ENCODE measurements at places on chromosomes 16 and 17.

- peak; percentile 80 for DNase-seq
Measured at GRCh38 chr17:8163978-8164814, 1.4 kb upstream of the VAMP2 start.

DNA sequence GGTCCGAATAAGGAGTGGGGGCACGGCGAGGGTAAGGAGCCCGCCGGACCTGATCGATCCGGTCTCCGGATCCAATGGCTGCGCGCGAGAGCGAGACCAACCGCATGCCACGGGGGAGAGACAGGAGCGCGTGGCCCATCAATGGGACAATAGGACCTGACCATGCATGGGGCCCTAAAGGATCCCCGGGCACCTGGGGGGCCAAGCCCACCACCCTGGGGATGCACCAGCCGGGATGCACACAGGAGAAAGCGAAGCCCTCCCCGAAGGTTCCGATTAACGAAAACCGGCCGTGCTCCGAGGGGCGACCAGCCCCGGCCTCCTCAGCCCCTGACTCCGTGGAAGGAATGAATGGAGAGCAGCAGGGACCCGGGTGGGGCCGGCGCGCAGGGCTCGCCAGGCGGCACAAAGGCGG lies 525 bp downstream of the JPT1 start:
- DNase-seq = peak; percentile 25

DNA sequence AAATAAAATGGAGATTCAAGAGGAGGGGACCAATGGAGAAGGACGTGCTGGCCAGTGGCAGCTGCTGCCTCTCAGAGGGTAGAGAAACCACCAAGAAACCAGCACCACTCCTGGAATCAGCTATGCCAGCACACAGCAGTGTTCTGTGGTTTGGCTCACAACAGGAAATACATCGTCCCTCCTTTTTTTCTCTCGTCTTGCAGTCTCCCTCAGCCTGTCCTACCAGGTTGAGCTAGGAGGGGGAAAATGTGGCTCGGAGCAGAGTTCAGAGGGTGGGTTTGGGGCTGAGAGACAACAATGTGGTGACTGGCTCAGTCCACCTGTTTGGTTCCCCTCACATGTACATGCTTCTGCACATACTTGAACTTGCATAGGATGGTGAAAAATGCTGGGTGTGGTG lies 19.9 kb upstream of the SLC16A5 start:
- DNase-seq = no peak

DNA sequence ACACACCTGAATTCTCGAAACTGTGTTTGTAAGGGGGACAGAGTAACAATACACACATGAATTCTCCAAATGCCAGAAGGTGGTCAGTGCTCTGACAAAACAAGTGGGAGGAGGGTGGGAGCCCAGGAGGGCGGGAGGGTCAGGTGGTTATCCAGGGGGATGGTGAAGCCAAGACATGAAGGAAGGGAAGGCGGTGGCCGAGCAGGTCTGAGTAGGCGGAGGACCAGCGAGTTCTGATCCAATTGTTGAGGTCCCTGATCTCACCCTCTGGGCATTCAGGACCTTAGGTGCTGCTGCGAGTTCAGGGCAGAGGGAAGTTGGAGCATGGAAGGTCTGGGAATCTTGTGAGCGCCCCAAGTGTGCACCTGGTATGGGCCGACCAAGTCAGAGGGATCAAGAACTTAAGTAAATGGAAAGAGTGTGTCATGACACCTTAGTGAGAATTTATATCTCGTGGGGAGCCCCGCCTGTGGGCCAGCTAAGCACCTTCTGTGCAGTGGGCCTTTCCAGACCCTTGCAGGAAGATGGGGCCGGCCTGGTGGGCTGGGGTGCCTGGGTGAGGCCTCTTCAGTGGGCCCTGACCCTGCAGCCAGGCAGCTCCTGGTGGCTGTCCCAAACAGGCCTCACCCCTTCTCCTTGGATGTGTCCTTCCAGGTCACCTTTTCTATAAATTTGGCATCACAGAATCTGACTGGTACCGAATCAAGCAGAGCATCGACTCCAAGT lies 86.1 kb downstream of the NPIPB11 start:
- DNase-seq = no peak

GRCh38 chr16:23074423-23074822 lies 74.8 kb downstream of the USP31 start:
- no peak for DNase-seq

GRCh38 chr17:67487506-67487905 lies 110.4 kb downstream of the PITPNC1 start:
- DNase-seq = no peak

DNA sequence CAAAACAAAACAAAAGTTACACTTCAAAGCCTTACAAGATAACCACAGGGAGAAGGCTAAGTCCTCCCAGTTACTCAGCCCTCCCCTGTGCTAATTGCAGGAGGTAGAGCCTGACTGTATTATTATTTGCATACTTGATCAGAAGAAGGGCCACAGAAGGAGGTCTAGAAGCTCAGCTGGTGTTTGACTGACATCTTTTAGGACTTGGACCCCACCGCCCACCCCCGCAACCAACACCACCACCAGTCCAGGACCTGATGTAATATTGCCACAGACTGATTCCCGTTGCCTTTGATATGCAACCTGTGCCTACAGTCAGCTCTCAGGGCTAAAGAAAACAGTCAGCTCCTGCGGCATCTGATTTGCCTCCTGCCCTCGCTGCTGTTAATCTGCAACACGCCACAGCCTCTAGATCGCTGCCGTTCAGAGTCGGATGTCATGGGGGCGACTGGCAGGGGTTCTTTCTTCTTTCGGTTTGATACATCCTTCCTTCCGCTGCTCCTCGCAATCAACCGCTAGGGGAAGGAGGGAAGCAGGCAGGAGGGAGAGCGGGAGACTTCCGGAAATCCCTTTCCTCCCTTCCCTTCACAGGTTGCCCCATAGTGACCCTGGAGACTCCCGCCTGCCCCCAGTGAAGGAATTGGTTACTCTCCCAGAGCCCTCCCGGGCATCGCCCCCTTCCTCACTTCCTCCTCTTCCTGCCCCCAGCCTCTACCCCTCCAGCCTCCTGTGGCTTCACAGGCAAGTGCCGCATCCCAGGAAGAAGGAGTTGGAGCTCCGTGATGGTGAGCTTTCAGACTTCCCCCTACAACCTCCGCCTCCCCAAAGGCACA lies 90.5 kb upstream of the SOX9 start:
- peak; percentile 11 for DNase-seq

- no peak for DNase-seq
Measured at GRCh38 chr16:81917375-81917774, 93.9 kb downstream of the SDR42E1 start.

GRCh38 chr16:89080196-89080853 lies 13.3 kb upstream of the ACSF3 start:
- DNase-seq = no peak

DNA sequence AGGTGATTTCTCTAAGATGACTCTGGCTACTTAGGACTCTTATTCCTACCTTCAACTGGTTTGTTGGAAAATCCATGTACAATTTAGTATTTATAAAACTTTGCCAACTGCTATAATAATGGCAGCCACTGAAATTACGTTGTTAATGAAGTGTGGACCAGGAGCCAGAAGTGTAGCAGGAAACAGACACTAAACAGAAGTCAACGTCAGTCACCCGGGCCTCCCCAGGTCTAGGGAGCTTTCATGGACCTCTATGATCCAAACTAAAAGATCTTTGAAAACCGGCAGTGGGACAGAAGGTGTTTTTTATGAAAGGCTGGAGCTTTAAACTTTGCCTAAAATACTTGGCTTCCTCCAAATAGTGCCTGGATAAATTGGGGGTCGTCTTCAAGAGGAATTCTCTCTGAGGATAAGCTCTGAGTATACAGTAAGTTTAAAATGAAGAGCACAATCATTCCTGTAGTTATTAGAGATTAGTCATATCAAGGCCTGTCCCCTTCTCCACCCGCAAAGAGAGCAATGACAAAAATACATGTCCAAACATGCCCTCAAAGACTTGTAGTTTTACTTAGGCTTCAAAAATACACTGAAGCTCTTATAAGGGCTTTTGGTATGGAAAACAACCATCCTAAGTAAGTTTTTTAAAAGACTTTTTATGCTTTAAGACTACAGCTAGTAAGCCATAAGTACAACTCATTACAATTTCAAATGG lies 34.6 kb downstream of the DCUN1D3 start:
- DNase-seq = no peak

- DNase-seq = no peak
Measured at GRCh38 chr17:56929362-56929969, 15.6 kb upstream of the TRIM25 start.

DNA sequence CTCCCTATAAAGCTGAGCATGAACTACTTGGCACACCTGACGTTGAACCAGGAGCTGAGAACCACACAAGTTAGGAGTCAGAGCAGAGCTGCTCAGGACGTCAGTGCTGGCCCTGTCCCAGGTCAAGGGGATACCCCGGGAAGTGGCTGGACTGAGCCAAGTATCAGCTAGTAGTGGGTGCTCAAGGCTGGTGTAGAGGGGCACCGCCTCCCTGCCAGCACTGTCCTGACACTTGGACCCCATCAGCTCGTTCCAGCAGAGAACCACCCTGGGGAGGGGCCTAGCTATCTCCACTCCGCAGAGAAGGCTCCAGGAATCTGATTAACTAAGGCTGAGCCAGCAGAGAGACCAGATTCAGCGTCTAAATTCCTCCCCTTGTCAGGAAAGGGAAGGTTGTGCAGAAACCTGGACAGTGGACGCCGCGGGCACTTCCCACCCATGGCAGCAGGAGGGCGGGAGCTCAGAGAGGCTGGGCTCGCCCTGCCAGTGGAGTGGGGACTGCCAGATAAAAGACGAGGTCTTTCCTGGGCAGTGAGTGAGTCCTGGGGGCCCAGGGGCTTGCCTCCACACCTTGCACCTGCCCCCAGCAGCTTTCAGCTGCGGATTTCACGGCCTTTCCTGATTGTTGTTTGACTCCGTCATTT lies 21.0 kb downstream of the C16orf90 start:
- no peak for DNase-seq

DNA sequence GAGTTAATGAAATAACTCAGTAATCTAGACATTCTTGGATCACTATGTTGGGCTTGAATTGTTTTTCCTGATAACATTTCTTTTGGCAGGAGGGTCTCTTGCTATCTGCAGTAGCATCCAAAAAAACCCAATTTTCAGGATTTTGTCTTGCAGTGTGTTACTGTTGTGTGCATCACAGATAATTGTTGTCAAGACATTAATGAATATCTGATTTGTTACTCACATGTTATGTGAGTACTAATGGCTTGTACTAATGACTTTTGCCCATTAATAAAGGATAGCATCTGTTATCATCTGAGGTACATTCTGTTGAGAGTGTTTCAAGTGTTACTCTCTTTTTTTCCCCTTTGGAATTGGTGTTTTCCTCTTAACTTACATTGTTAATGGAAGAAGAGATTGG lies 10.0 kb downstream of the PRKAR1A start:
- DNase-seq = no peak

- no peak for DNase-seq
Measured at GRCh38 chr16:51591480-51591879, 440.4 kb upstream of the SALL1 start.

DNA sequence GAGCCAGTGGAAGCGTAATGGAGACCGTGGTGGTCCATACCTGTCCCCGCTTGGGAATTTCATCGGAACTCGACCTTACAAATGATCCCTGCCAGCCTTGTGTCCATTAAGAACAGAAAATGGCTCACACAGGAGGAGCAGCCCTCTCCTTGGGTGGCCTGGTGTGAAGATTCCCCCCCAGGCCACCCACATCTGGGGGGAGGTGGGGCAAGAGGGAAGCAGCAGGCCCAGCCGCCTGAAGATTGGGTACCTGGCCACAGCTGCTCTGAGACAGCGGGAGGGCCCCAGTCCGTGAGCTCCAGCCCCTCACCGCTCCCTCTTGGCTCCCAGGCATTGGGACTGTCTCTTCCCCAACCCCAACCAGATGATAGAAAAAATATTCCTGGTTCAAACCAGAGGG lies 277.8 kb upstream of the FOXF1 start:
- no peak for DNase-seq

DNA sequence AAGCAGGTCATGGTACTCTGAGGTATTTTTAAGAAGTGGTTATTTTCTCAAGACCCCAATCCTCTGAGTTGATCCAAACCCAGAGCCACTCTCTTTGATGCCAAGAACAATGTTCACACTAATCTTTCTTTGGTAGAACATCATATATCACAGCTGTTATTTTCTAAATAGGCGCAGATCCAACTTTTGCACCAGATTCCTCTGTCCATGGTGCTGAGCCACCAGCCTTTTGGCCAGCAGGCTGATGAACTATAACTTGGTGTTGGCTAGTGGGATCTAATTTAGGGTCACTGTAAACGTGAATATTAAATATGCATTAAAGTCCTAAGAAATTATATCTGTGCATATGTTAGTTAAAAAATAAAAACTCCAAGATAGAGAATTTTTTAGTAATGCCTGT lies 7.0 kb upstream of the ZKSCAN2 start:
- no peak for DNase-seq

- peak; percentile 84 for DNase-seq
Measured at GRCh38 chr17:8120520-8121406, 2.4 kb upstream of the ALOXE3 start.

GRCh38 chr17:64685705-64686104 lies 23.6 kb upstream of the SMURF2 start:
- no peak for DNase-seq

DNA sequence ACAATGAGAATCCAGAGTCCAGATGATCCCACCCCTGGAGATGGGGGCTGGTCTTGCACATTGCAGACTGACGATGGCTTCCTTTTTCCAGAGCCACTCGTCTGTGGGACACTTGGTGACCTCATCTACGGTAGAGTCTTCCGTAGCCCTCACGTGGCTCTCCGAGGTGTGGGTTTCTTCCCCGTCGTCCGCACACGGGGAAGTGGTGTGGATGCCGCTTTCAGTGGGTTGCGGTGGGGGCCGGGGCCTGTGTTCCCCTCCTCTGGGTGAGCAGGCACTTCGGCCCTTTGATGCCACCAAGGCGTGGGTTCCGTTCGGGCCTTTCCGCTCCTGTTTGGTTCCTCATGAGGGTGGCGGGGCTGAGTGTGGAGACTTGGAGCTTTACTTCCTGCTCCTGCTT lies 21.4 kb downstream of the BAIAP2 start:
- no peak for DNase-seq

- no peak for DNase-seq
Measured at GRCh38 chr16:53166099-53166498, 111.3 kb downstream of the CHD9 start.

GRCh38 chr17:20179041-20179440 lies 169.9 kb downstream of the SPECC1 start:
- DNase-seq = no peak

DNA sequence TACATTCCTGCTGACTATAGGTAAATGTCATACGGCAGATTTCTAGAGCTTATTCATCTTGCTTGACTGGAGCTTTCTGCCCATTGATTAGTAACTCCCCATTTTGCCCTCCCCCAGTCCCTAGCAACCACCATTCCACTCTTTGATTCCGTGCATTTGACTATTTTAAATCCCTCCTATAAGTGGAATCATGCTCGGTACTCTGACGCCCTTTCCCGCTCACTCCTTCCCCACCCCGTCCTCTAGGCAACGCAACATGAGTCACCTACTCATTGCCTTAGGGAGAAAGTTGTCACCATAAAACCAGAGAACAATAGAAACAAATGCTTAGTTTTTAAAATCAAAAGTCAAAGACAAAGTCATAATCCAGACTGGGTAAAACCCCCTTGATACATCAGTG lies 45.5 kb upstream of the RBBP6 start:
- DNase-seq = no peak
